ENCODE measurements at places on chromosomes 1 and 21. TPM values are rescaled to one million over a fixed set of nuclear protein-coding genes. Genes with fewer than 3 reads are reported as not detected.
A peak's percentile ranks its signal among the peaks of the same experiment; 100 is the strongest.

FAM167B gene
- total RNA-seq = 0.23 TPM

PTGFRN gene
- total RNA-seq = 60.0 TPM

CYP2J2 gene
- 0.11 TPM for total RNA-seq

DNA sequence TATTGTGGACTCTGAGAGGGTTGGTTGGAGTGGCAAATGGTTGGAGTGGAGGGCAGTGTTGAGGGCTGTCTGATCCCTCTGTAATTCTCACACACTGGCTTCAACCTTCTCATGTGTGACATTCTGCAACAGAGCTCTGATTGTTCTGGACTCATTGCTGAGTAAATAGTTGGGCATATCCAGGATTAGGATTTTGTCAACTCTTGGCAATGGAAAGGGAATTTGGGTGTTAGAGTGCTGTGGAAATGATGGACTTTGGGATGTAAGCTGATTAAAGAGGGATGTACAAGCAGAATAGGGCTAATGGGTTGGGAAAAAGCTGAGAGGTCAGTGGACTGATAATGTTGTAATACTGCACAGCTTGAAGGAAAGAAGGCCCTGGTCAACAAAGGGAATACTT is 16.5 kb downstream of the TLCD4 start:
- no peak for DNase-seq

MYOG gene
- total RNA-seq = 5.7 TPM

GRCh38 chr1:51578383-51579109 is 38.3 kb upstream of the OSBPL9 start:
- DNase-seq = no peak

GRCh38 chr1:12556368-12556930 is 61.6 kb downstream of the DHRS3 start:
- peak; percentile 83 for DNase-seq

CCDC190 gene
- total RNA-seq = 13.9 TPM

DNA sequence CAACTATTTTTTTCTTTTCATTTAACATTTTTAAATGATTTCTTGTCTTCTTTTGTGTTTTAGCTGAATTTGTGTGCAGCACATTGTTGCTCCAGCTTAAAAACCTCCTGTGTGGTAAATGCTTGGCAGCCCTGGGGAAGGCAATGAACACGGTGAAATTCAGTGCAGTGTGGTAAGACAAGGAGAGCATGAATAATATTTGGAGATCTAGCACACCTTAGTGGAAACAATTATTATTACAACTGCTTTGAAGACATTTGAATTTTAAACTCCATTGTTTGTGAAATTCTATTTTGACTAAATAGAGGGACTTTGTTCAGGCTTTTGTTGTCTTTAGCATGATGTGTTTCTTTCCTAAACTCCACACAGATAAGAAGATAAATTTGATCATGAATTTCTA is 242.6 kb upstream of the CXADR start:
- DNase-seq = peak; percentile 20

- DNase-seq = no peak
Observed at GRCh38 chr1:90074137-90074536, 79.2 kb downstream of the ZNF326 start.

RPRD2 gene
- 10.8 TPM for total RNA-seq

DNA sequence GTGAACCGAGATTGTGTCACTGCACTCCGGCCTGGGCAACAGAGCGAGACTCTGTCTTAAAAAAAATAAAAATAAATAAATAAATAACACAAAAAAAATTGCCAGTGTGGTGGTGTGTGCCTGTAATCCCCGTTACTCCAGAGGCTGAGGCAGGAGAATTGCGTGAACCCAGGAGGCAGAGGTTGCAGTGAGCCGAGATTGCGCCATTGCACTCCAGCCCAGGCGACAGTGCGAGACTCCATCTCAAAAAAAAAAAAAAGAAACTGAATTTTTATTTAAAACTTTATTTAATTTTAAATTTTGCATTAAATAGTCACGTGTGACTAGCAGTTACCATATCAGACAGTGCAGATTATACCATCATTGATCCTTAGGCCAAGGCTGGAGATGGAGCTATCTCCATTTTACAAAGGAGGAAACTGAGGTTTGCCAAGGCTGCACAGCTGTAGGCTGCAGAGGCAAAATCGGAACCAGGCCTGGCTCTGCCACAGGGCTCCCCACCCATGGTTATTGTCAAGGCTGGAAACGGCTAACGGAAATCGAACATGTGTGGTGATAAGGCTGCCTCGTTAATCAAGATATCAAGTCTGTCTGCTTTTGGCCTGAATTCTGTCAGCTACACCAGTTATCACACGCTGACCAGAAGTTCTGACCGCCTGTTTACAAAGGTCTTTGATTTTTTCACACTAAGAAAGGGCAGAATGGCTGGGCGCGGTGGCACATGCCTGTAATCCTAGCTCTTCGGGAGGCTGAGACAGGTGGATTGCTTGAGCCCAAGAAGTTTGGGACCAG is 20.5 kb downstream of the HSPG2 start:
- no peak for DNase-seq
